ENCODE measurements at places on chromosomes 3 and 15.

DNA sequence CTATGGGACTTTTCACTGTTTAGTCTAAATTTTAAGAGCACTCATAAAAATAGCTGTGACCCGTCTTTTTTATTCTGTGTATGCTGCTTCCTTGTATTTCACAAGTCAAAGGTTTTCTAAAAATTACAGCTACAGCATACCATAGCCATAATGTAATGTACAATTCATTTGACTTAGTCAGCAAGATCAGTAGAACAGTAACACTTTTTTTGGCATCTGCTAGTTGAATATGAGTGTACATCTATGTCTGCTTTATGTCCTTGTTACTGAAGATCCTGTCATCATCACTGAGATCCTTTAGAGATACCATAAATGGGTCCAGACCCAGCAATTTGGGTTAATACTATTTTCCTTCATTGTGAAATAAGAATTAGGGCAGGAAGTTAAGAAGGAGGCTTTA is 42.2 kb downstream of the CMSS1 start:
- DNase-seq = no peak

DNA sequence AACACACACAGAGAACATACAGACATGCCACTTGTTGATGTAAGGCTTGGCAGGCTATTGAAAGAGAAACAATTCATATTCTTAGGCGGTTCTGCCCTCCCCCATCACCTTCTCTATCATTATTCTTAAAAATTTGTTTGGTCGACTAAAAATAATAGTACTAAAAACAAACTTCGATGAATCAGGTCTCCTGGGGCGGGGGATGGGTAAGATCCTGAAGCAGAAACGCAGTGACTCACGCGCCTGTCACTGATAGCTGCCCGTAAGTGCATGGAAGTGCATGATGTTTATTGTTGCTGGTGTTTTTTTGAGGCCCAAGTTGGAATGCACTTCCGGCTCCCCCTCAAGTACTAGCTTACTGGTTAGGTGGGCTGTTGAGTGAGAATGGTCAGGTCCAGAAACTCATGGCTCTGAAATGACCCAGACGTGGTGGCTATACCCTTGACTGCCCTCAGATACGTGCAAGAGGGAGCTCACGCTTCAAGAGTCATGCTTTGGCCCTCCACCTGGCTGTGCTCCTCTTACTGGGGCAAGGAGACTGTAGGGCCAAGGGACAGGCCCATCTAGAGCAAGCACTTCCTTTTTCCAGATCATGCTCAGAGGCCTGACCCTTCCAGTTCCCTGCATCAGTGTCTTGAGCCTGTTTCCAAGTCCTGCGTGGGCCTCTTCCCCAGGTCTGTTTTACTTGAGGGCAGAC is 10.9 kb downstream of the SMAD3 start:
- DNase-seq = peak; percentile 56

- no peak for DNase-seq
Measured at GRCh38 chr15:78708713-78709260, 67.8 kb upstream of the CHRNB4 start.

DNA sequence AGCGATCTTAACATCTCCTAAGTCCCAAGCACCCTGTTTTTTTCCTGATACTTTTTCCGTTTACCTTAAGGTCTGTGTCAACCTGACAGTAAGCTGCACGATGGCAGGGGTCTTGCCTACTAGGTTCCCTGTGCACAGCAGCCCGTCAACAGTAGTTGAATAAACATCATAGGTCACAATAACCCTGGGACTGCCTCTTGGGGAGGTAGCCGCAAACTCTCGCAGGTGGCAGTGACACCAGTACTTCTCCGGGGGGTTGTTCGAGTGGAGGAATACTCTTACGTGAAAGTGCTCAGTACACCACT is 365 bp upstream of the PDCD6IP start:
- no peak for DNase-seq

DNA sequence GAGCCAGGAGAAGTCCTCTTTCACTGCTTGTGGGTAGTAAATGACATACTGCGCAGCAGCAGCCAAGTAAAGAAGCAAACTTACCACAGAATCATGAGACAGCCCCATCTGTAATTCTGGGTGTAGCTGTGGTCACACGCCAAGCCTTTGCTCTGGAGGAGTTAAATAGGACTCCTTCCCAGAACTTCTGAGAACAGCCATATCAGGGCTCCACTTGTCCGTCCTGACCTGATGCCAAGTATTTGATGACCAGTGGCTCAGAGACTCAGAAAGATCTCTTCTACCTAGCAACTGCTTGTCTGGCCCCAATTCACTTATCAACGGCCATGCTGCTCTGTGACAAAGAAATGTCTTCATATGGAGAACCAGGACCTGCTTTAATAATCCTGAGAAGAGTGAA is 20.6 kb upstream of the GOLIM4 start:
- DNase-seq = no peak

DNA sequence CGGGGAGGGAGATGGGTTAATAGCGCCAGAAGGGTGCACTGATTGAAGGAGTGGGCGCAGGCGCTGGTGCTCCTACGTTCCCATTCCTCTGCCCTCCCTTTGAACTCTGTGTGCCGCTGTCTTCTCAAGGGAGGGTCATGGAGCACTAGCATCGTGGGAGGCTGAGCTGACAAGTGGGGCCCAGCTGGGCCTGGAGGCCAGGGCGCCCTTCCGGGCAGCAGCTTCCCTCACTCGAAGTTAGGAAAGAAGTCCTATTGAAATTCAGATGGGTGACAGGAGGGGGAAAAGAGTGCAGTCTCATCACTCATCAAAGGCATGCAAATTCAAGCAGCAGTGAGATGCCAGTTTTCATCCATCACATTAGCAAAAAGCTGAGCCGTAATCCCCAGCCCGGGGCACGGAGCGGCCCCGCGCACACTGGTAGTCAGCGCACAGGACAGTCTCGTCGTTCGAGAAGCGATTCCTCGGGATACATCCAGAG is 128.2 kb downstream of the LRRK1 start:
- no peak for DNase-seq

DNA sequence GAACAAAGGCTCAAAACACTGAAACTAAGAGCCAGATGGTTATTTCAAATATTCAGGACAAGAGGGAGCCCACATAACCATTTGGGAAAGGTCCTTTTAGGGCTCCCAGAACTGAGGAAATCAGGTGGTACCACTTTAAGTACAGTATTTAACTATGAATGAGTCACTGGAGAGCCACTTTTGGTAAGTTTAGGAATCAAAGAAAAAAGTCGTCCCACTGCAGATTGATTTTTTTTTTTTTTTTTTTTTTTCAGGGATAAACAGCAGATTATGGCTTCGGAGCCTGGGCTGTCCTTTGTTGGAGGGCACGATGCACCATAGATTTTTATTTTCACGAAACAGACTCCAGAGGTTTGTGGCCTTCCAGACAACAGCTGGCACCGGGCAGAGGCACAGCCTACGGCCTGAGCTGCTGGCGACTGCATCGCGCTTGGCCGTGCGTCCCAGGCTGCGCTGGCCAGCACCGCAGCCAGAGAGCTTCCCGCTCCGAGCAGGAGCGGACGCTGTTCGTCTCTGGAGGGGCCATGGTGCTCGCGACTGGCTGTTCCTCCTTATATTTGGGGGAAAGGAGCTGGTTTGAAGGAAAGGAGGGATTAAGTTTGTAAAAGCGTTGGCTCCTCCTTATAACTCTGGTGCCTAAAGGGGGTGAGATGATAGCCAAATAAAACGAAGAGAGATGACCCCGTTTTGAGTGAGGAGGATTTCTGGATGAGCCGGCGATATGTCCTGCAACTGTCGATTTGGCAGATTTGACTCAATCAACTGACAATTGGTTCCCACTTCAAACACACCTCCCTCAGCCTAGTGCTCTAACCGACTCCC is 152.9 kb upstream of the GOLIM4 start:
- DNase-seq = peak; percentile 30

DNA sequence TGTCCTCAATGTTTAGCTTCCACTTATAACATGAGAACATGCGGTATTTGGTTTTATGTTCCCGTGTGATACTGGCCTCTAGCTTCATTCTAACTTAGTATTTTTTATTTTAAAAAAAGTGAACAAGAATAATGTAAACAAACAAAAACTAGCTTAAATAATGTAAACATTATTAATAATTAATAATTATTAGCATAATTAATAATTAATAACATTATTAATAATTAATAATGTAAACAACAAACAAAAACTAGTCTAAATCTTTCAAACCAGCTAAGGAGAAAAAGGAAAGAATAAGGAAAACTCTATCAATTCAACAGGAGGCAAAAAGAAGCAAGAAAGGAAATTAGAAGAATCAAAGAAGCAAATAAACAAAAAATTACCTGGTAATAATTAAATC is 66.2 kb upstream of the CLSTN2 start:
- no peak for DNase-seq

DNA sequence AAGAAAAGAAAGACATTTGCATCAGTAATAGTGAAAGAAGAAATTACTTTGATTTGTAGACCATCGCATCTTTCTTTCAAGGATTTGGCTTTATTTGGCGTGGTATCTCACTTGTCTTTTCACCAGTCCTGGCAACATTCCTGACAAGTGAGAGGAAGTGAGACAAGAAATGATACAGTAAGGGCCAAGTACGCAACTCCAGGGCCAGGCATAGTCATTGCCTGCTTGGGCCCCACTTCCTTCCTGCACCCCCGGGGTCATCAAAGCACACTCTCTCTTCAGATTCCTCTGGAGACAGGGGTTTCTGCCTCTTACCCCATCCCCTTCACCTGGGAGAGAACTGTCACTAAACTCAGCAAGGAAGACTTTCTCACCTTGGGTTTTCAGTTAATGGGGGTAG is 55.1 kb downstream of the CD47 start:
- DNase-seq = no peak

DNA sequence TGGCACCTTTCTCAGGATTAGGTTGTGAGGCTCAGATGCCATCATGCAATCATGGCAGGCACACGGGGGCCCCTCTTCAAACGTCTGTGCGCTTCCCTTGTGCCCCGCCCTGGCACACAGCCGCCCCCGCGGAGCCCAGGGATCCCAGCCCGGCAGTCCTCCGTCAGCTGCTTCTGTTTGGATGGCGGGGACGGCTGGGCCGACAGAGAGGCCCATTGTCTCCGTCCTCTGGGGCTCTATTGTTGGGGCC is 849 bp upstream of the HDAC11 start:
- no peak for DNase-seq

DNA sequence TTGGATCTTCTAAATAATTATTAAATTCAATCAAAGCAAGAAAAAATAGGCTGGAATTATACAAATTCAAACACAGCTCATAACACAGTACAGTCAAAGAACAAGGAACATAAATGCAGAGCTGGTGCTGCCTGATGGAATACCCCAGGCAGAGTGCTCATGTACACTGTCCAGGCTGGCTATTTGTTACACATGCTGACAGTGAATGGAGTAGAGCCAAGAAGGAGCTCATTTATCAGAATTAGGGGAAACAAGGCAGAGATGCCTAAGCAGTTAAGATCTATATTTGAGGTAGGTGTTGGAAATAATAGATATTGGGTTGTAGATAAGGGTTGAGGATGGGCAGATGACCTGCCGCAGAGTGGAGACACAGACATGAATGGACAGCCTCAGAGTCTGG is 788.2 kb upstream of the ARPP21 start:
- DNase-seq = no peak

GRCh38 chr3:195123281-195123691 is 147.7 kb downstream of the XXYLT1 start:
- no peak for DNase-seq

- DNase-seq = no peak
Measured at GRCh38 chr15:42063122-42063848, 31.1 kb downstream of the PLA2G4D start.

DNA sequence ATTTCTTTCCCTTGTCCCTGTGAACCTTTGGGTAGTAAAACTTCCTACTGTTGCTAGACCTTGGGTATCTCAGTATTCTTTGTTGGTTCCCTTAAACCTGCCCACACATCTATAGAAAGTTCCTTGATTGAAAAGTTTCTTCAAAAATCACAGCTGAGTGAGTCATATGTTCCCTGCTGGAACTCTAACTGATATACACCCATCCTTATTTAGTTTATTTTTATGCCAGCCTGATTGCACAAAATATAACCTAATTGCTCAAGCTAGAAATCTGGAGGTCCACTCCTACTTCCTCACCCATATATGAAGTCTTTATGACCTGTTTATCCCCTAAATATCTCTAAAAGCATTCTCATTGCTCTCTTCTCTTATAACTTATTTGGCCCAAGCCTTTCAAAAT is 13.7 kb upstream of the GJD2 start:
- no peak for DNase-seq

GRCh38 chr15:85168642-85169173 is 187.1 kb downstream of the PDE8A start:
- DNase-seq = peak; percentile 56

- DNase-seq = no peak
Measured at GRCh38 chr3:4581124-4581424, 87.9 kb downstream of the ITPR1 start.

DNA sequence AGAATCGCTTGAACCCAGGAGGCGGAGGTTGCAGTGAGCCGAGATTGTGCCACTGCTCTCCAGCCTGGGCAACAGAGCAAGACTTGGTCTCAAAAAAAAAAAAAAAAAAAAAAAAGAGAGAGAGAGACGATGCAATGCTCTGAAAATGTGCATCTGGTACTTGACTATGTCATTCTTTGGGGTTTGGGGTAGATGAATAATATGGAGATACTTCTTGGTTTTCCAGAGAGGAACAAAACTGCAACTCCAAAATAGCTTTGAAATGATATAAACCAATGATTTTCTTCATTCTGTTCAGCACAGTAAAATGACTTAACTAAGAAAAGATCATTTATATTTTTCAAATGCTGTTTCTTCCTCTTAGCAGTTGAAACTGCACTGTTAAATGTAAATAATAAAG is 158.9 kb downstream of the ISL2 start:
- no peak for DNase-seq

DNA sequence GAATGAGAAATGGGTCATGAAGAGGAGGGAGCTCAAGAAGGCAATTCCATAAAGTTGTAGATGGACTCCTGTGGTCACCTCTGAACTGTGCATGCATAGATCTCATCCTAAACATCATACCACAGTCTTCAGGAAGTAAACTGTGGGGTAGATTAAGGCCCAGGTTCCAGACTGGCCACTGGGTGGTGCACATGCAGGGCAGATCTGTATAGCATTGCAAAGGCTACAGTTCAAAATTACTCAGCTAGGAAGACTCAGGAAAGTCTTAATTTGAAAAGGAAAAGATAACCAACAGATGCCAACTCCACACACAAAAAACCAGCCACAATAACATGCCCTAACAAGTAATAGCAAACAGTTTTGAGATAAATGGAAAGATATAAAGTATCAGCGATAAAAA is 20.3 kb downstream of the KY start:
- DNase-seq = no peak

- DNase-seq = no peak
Measured at GRCh38 chr3:71395927-71396695, 187.4 kb downstream of the FOXP1 start.

GRCh38 chr3:187222801-187223200 is 25.5 kb downstream of the RTP1 start:
- DNase-seq = no peak

Data from GM20000 (cell line).